ENCODE measurements at places on chromosomes 4 and X.

GRCh38 chr4:123536225-123536624 is 139.6 kb downstream of the SPRY1 start:
- no peak for DNase-seq

DNA sequence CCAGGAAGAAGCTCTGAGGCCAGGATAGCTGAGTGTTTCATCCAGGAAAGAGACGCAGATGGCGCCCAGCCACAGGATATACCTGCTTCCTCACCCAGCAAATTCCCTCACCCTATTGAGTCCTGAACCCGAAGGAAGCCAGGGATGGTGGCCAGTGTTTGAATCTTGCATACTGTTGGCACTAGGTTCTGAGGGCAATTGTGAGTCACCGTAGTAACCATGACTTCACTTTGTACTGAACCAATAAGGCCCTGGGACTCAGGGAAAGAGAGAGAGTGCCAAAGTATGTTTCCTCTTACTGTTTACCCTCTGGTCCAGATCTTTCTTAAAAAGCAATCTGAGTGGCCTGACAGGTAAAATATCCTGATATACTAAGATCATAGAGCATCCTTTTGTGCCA is 25.6 kb upstream of the SMIM10L2A start:
- DNase-seq, result no peak

GRCh38 chr4:24477919-24478318 is 106.4 kb downstream of the DHX15 start:
- no peak for DNase-seq

DNA sequence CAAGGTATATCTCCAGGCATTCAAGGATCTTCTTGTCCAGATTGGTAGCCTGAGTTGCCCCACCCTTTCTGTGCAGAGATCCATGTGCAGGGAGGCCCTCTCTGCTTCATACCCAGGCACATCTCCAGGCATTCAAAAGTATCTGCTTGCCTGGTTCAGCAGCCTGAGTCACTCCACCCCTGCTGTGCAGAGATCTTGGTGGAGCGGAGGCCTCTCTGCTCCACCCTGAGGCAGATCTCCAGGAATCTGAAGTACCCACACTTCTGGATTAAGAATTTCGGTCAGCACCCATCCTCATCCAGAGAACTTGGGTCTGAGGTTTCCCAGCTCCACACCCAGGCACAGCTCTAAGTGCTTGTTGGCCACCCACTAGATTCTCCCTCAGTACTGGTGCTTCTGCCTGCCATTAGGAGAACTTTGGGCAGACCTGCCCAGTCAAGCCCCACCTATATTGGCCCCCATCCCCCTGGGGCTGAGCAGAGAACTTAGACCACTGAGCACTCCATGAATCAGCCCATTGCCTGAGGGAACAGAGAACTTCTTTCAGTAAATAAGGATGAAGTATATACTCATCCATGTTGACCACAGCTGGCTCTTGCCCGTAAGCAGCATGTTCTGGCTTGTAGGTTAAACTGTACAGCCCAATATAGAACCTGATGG is 199.5 kb upstream of the ZCCHC13 start:
- no peak for DNase-seq

DNA sequence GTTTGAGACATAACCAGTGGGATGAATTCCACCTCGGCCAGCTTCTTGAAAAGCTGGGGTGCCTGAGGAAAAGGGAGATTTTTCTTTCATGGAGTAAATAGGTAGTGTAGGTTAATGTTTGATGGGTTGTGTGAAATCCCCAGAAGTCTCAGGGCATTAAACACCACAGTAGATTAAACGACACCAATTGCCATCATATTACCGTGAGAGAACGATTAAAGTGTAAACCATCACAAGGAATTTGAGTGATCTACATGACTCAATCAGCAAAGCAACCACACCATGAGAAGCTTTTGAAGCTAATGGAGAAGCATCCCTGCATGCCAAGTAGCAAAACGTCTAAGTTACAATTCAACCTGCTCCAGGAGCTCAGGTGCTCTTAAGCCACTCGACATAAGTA is 322.5 kb upstream of the GATB start:
- DNase-seq, result no peak

DNA sequence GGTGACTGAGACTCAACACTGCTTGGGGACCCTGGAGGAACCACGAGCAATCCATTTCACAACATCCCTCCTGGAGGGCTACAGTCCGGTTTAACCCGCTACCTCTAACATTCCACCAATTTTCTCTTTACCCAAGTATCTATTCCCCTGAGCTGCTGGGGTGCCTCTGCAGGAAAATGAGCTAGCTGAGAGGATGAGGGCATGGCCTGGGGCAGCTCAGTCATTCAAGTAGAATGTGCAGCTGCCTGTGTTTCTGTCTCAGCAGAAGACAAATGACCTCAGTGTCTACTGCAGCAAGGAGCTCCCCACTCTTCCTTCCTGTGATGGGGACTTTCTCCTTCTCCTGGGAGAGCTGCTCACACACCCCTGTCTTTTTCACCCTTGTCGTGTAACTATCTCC is 120.8 kb downstream of the ZNF518B start:
- DNase-seq, result no peak
